ENCODE measurements at places on chromosomes 7 and 10. TPM values are rescaled to one million over a fixed set of nuclear protein-coding genes. Genes with fewer than 3 reads are reported as not detected.

GRCh38 chr10:16832351-16833080 lies 15.3 kb upstream of the RSU1 start:
- peaks cover 10% of the 10 kb centered on the region for H3K36me3 ChIP-seq
- H3K27ac ChIP-seq = peak overlapping the region; percentile 99
- H3K27me3 ChIP-seq = no peaks in the 10 kb centered on the region
- peaks cover 62% of the 10 kb centered on the region for H3K4me1 ChIP-seq
- DNase-seq = peak; percentile 90
- peak overlapping the region; percentile 83 for H3K4me3 ChIP-seq

Gene SPDYE2
- total RNA-seq = not detected

DNA sequence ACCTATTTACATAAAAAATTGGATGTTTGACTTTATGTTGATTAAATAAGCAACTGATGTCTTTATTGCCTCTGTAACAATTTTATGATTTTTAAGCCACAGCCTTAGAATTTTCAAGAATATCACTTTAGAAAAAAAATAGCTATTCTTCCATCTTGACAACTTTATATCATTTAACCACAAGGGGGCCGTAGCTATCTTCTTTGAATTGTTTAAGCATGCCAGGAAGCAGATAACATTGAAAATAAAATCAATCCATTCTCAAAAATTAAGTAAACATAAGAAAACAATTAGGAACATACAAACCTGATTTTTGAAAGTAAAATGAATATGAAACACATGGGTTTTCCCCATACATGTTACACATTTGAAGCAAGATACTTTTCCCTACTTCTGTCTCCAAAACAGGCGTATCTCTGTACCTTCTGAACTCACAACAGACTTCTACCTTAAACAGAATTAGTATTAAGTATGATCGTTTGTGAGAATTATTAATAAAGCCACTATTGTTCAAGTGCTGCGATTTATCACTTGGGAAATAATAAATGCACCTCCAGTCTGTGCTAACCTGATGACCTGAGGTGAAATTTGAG lies 209.0 kb downstream of the CACNA2D1 start:
- no peak overlapping the region for H3K4me3 ChIP-seq
- H3K27ac ChIP-seq = no peak overlapping the region
- no peaks in the 10 kb centered on the region for H3K27me3 ChIP-seq
- DNase-seq = peak; percentile 30
- no peaks in the 10 kb centered on the region for H3K36me3 ChIP-seq

DNA sequence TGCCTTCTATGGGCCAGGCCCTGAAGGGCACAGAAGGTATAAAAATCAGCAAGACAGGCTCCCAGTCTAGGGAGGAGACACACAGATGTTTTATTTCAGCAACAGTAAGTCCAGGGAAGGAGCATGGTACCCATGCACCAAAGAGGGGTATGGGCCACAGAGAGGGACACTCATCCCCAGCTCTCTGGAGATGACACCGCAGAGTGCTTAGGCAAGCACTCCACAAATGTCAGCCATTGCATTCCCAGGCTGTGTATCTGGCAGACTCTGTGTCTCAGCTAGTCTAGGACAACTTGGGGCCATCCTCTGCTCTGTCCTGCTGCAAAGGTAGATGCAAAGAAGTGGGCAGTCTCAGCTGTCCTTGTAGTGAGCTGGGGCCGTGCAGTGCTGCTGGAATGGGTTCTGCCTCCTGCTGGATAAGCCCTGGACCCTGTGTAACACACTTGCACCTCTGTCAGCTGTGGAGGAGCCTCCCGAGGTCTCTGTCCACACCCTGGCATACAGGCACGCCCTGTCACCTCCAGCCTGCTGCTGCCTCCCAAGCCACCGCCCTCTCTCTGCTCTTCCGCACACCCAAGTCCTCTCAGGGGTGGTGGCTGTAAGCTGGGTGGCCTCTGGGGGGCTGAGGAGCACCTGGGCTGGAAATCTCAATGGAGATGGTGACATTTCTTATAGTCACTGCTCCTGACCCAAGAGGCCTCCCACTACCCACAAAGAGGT lies 57.6 kb downstream of the VOPP1 start:
- no peak for DNase-seq
- H3K4me3 ChIP-seq = no peak overlapping the region
- peaks cover 14% of the 10 kb centered on the region for H3K36me3 ChIP-seq
- H3K27ac ChIP-seq = no peak overlapping the region
- H3K27me3 ChIP-seq = no peaks in the 10 kb centered on the region

GRCh38 chr7:91127959-91128358 lies 136.3 kb upstream of the FZD1 start:
- H3K27ac ChIP-seq = peak overlapping the region; percentile 42
- H3K36me3 ChIP-seq = peaks cover 8% of the 10 kb centered on the region
- no peaks in the 10 kb centered on the region for H3K27me3 ChIP-seq
- H3K4me3 ChIP-seq = no peak overlapping the region
- peak; percentile 11 for DNase-seq
- peaks cover 20% of the 10 kb centered on the region for H3K4me1 ChIP-seq

GRCh38 chr7:79287981-79288380 lies 165.5 kb downstream of the MAGI2 start:
- H3K27ac ChIP-seq = no peak overlapping the region
- no peak overlapping the region for H3K4me3 ChIP-seq
- peak; percentile 21 for DNase-seq
- no peaks in the 10 kb centered on the region for H3K27me3 ChIP-seq
- H3K4me1 ChIP-seq = peaks cover 91% of the 10 kb centered on the region

Gene CRHR2
- not detected for total RNA-seq

Gene CPXM2
- total RNA-seq = not detected

DNA sequence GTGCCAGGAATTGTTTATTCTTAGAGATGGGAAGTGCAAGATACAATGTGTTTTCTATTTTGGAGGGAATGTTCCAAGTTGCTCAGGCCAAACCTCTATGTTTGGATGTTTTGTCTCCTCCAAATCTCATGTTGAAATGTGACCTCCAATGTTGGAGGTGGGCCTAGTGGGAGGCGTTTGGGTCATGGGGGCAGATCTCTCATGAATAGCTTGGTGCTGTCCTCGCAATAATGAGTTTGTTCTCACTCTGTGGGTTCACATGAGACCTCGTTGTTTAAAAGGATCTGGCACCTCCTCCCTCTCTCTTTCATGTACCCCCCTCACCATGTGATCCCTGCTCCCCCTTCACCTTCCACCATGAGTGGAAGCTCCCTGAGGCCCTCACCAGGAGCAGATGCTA lies 8.3 kb upstream of the GDF10 start:
- peaks cover 30% of the 10 kb centered on the region for H3K27me3 ChIP-seq
- no peaks in the 10 kb centered on the region for H3K4me1 ChIP-seq
- DNase-seq = no peak
- H3K4me3 ChIP-seq = no peak overlapping the region
- H3K36me3 ChIP-seq = no peaks in the 10 kb centered on the region

GRCh38 chr10:101346177-101346576 lies 7.8 kb upstream of the BTRC start:
- peaks cover 29% of the 10 kb centered on the region for H3K27me3 ChIP-seq
- H3K4me1 ChIP-seq = no peaks in the 10 kb centered on the region
- H3K27ac ChIP-seq = no peak overlapping the region
- no peaks in the 10 kb centered on the region for H3K36me3 ChIP-seq
- no peak overlapping the region for H3K4me3 ChIP-seq
- no peak for DNase-seq

Gene PYROXD2
- total RNA-seq = 9.4 TPM
